Stimulated activated CD8-positive, alpha-beta memory T cell treated with anti-CD3 and anti-CD28 coated beads, Interleukin-15, amount 100 ng/mL, for 4 hours (primary cell): ENCODE measurements at places on chromosomes 3 and 15.

- DNase-seq: no peak
These were observed 23.4 kb downstream of the DZIP1L start for GRCh38 chr3:138092023-138092422.

DNA sequence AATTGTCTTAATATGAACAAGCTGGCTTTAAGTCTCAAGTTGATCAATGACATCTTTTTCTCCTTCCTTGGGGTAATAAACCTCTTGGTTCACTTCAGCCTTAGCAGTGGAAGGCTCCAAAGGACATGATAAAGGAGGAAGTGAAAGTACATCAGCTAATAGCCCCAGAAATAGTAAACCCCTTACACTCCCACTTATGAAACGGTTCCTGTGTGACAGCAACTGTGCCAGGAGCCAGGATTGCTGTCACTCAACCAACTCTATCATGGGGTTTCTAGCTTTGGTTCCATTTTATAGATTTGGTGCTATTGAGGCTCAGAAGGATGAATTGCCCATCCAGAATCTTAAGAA is 216.7 kb downstream of the ABHD5 start:
- DNase-seq: no peak

- DNase-seq: no peak
These were observed 266.4 kb upstream of the HES1 start for GRCh38 chr3:193869221-193870201.

GRCh38 chr15:79190093-79190492 is 92.4 kb upstream of the ANKRD34C start:
- DNase-seq: no peak

- no peak for DNase-seq
These were observed 878.0 kb downstream of the PDCD6IP start for GRCh38 chr3:34676436-34676835.

DNA sequence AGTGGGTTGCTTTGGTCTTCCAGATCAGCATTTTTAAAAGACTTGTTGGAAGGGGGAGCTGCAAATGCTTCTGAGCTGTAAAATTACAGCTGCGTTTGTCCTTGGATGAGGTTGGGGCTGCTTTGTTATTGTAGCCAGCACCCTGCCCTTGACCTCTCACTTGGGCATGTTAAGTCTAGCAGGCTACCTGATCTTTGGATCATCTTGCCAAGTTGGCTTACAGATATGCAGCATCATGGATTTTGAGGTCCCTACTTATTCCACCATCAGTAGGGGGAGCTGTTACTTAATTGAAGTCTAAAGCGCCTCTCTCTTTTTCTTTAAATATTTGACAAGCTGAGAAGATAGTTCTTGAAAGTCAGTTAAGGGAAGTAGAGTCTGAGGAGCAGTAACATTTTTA is 793.0 kb downstream of the MCTP2 start:
- DNase-seq: no peak

DNA sequence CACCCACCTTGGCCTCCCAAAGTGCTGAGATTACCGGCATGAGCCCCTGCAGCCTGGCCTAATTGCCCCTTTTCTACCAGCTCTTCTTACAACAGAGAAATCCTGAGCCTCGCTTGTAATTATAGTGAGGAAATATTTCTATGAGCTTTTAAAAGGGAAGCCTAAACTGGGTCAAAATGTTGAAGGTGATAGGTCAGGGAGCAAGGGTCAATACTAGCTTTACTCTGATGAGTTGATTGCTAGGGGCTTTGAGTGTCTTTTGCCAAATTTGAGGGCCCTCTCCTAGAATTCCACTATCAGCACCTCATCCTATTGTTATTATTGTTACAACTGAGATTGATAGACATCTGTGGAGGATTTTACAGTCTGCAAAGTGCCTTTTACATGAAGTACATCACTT is 62.4 kb upstream of the PIAS1 start:
- DNase-seq: no peak

DNA sequence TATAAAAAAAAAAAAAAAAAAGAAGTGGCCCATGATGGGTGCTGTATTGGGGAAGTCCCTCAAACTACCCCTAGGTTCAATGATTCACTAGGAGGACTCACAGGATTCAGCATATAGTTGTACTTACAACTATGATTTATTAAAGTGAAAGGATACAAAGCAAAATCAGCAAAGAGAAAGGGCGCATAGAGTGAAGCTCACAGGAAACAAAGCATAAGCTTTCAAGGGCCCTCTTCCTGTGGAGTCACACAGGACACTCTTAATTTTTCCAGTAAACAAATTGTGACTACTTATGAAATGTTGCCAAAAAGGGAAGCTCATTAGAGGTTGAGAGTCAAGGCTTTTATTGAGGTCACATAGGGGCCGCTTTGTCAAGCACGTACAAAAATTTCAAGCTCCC is 153.7 kb upstream of the GAP43 start:
- DNase-seq: no peak

GRCh38 chr15:62868507-62868906 is 174.0 kb upstream of the TPM1 start:
- no peak for DNase-seq

- DNase-seq: no peak
These were observed 535.6 kb upstream of the AGTR1 start for GRCh38 chr3:148162132-148162531.

DNA sequence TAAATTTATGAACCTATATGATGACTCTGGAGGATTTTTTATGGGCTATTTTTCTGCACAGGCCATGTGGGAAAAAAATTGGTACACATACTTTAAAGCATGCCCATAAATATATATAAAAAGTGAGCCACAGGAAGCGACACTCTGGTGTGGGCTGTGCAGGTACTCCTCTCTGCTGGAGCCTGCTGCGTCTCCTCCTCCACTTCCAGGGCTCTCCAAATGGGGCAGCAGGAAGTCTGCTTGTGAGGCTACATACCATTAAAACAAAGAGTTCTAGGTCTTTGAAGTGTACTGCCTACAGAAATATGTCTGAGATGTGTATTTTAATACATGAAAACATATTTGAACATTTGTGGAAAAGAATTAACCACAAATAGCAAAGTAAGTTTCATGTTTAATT is 135.1 kb downstream of the CTNNB1 start:
- no peak for DNase-seq

GRCh38 chr3:16365491-16366128 is 100.6 kb downstream of the OXNAD1 start:
- DNase-seq: no peak

GRCh38 chr15:77457191-77457904 is 36.7 kb downstream of the HMG20A start:
- no peak for DNase-seq

DNA sequence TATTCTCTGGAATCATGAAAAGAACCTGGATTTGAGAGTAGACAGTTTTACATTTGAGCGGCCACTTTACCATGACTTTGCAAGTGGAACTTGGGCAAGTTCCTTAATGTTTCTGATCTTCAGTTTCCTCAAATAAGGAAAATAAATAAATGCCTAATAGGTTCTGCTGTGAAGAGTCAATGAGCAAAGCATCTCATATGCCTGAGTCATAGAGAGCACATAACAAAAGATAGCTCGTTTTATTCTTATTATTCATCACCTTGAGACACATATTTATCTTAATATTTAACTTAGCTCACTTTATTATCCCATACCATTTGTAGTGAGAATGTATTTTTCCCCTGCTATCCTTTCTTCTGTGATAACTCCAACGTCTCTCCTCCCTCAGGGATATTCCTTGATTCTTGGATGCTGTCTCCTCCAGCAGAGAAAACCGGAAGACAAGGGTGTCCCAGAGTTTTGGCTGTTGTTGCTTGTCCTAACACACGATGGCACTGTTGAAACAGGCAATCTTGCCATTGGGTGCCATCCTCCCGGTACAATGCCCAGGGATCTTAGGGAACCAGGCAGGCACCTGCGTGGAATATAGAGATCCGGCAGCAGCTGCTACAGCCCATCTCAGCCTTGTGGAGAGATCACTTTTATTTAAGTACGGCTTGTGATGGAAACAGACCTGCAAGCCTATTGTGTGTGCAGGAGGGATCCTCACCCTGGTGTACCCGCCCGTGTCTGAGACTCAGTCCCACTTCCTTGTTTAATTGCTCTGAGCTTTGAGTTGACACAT is 33.3 kb upstream of the VPS33B start:
- DNase-seq: no peak

- DNase-seq: no peak
These were observed 66.2 kb downstream of the THRB start for GRCh38 chr3:24428481-24428880.

DNA sequence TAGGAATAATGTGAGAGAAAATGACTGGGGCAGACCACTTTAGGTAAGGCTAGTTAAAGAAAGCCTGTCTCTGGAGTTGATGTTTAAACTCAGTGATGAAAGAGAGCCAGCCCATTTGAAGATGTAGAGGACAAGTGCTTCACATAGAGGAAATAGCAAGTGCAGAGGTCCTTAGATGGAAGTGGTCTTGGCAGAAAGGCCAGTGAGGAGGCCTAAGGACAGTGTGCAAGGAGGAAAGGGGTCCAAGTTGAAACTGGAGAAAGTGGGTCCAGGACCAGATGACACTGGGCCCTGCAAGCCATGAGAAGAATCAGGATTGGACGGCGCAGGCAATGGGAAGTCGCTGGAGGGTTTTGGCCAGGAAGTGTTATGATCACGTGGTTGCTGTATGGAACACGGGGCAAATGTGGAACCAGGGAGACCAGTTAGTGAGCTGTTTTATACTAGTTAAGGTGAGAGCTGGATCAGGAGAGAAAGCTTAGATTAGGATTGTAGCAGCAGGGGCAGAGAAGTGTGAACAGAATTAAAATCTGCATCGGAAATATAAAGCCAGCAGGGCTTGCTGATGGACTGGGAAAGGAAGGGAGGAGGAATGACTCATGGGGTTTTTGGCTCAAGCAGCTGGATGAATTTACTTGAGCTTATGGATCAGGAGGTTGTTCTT is 48.0 kb upstream of the SCAANT1 start:
- no peak for DNase-seq

DNA sequence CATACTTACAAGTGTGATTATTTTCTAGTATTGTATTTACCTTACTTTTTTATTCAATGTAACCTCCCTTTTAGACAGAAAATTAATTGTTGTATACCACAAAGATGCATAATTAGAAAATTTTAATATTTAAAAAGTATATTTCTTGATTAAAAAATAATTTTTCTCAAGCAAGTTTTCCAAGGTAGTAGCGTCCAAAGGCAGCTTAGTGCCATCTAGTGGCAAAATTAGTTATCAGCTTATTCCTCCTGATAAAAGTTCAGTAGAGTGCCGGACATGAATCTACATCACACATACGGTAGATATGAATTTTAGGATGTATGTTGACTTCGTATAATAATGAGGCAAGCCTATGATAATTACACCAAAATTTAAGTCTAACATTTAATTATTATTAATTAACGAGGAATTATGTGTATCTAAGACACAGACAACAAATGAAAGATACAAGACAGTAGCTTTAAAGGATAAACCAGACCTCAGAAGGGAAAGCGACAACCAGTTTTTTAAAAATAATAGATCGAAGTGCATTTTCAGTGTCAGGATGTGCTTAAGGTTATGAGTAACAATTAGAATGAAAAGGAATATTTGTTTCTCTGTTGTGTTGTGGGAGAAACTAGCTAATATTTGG is 405.9 kb downstream of the ROBO1 start:
- DNase-seq: no peak
